ENCODE measurements at places on chromosomes 3 and 15.

DNA sequence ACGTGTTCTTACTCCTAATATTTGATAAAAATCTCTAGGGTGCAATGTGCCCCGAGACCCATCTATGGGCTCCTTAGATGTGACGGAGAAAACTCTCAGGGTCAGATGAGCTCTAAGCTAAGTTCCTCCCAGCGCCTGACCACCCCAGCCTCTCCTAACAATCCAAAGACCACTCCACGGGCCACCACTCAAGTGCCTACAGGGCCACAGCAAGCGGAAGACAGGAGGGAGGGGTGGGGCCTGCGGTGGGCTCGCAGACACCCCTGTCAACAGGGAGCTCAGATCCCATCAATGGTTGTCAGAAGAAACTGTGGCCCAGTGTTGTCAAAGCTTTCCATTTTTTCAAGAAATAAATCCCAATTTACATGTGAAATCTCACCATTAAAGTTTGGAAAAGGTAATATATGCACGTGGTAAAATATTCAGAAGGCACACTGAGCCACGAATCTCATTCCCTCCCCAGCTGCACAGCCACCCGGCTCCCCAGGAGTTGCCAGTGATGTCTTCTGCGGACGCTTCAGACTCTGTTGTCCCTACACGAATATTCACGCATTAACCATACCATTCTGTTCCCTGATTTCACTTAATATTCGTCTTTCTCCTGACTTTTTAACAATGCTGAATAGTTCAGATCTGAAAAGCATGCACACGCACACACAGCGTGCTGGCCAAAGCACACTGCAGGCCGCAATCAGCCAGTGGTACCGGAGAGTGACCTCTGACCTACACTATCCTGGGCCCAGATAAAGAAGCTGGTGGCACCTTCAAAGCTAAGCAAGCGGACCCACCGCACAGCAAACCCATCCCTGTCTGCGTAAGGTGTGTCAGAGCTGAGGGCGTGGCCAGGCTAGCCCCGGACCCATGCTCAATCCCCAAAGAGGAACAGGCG, 19.1 kb downstream of the TNK2 start:
- no peak for DNase-seq

DNA sequence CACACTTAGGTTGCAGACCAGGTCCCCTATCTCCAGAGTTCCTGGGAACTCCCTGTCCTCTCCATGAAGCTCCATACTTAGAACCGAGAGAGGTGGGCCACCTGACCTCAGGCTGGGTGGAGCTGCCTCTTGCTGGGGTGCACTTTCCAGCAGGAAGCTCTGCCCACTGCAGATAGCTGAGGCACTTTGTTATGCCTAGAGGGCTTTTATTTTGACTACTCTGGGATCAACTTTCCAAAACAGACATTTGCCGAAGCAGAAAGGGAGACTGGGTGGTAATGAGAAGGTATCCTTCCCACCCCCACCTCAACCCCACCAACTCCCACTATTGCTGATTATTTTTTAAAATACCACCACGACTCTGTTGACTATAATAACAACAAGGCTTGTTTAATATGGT, 54.7 kb downstream of the CLDN11 start:
- no peak for DNase-seq

- DNase-seq: no peak
These were observed 84.6 kb upstream of the MYZAP start for GRCh38 chr15:57507111-57507510.

- no peak for DNase-seq
These were observed 39.0 kb downstream of the RGMA start for GRCh38 chr15:93049914-93050578.

DNA sequence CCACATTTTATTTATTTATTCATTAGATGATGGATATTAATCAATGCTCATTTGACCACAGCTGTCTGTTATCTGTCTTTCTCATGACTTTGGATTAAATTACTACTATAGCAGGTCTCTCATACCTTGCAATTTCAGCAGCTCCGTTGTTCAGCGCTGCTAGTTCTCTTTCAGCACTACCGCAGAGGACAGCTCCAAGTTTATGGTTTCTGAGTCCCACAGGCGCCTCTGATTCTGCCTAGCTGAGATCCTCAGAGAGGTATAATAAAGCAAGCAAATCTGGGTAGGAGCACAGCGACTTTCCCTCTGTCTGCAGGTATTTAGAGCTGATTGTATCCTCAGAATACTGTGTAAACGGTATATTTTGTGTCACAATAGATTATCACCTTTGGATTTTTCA, 204.9 kb downstream of the CNTN4 start:
- no peak for DNase-seq

GRCh38 chr3:46141813-46142212, 66.3 kb downstream of the CCR1 start:
- DNase-seq: no peak
